Breast epithelium (tissue), 4 donors: ENCODE measurements at places on chromosomes 1 and 21. TPM values are rescaled to one million over a fixed set of nuclear protein-coding genes. Genes with fewer than 3 reads are reported as not detected.

PAQR6 gene
- 3.9 TPM for total RNA-seq

ITLN2 gene
- total RNA-seq: 10.7 TPM

GRCh38 chr1:36951761-36952160, 82.6 kb downstream of the GRIK3 start:
- H3K27me3 ChIP-seq: no peaks in the 10 kb centered on the region
- no peak for DNase-seq
- H3K4me3 ChIP-seq: no peak overlapping the region

DNA sequence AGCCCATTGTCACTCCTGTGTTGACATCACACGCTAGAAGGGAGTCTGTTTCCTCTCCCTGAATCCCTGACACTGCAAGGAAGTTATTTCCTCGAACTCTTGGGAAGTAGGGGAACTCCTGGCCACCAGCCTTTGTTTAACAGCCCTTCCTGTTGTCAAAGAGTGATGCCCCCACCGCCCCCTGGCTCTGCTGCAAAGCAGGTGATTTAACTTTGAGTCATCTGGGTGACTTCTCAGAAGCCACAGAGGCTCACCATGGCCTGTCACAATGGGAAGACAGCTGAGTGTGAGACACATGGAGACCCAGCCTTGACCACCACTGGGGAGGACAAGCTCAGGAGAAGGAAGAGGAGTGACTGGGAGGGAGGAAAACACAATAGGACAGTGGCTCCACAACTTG, 182.8 kb downstream of the PSMG1 start:
- H3K4me1 ChIP-seq: peaks cover 5% of the 10 kb centered on the region
- DNase-seq: no peak
- H3K27me3 ChIP-seq: no peaks in the 10 kb centered on the region
- no peak overlapping the region for H3K4me3 ChIP-seq
- no peak overlapping the region for H3K27ac ChIP-seq

- H3K27ac ChIP-seq: no peak overlapping the region
- no peaks in the 10 kb centered on the region for H3K27me3 ChIP-seq
- no peaks in the 10 kb centered on the region for H3K36me3 ChIP-seq
- H3K4me1 ChIP-seq: no peaks in the 10 kb centered on the region
Measured at GRCh38 chr1:245512181-245512888, 357.6 kb downstream of the KIF26B start.

GRCh38 chr1:28111157-28111556, 22.7 kb upstream of the EYA3 start:
- H3K36me3 ChIP-seq: no peaks in the 10 kb centered on the region
- DNase-seq: no peak
- no peak overlapping the region for H3K4me3 ChIP-seq
- H3K27ac ChIP-seq: no peak overlapping the region
